NCI-H345 (cell line): ENCODE measurements at places on chromosomes 6 and 20.
A peak's percentile ranks its signal among the peaks of the same experiment; 100 is the strongest.

GRCh38 chr6:165092881-165093595 lies 216.4 kb downstream of the C6orf118 start:
- DNase-seq, result no peak

DNA sequence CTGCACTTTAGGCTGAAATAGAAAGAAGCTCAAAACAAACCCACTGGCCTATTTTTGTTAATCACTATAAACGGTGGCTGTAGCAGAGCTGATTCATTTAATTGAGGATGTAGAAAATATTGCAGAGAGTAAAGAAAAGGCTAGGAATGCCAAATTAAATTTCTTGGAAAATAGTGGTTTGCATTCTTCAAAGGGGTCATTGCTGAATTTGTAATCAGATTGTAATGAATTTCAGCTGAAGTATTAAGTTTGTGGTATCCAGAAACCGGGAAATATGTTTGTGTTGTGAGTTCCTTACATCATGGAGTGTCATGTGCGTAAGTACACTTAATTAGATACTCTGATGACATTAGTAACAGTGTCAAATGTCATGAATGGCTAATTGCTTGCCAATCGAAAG lies 203.0 kb downstream of the SAMD5 start:
- no peak for DNase-seq

DNA sequence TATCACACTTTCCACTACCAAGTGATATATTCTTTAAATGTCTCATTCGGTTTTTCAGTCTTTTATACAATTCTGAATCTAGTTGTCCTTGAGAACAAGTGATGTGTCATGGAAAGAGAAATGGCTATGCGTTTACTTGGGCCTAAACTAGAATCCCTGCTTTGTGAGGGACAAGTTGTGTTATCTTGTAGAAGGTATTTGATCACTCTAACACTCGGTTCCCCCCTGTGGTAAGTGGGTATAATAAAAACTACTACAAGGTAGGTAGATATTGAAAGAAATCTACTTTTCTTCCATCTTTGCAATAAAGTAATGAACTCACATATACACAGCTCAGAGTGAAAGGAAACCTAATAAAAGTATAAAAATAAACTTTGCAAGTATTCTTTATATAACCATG lies 108.9 kb downstream of the MANEA start:
- DNase-seq, result no peak

GRCh38 chr20:38278131-38278530 lies 17.6 kb upstream of the KIAA1755 start:
- DNase-seq, result no peak

DNA sequence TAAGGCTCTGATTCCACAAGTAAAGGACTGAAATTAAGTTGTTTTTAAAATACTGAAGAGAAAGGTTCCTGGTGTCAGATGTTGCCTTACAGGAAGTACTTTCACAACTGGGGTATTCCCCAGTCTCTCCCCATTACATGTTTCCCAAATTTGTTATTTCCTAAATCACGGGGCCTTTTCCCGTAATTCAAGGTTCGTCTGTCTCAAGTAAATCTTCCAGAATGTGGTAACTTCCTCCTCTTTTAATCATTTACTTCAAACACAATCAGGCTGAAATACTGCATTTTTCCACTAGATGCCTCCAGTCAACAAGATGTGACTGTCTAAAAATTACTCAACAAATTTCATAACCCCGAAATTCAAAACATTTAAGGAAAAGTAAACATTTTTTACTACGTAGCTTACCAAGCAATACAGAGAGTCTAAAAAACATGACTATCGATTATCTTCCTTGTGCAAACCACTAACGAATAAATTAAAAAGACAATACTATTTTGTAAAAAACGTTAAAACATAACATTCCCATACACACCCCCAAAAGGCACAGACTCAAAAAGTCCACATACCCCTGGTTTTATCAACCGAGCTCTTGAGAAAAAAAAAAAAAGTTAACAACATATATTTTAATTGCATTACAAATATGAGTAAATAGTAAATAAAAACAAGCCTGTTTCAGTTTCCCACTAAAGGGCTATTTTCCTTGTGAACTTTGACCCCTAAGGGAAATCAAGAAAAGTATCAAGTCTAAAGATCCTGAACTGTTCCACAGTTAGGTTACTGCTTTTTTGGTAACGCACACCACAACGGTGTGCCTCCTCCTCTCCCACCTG lies 1.7 kb downstream of the SOD2 start:
- peak; percentile 8 for DNase-seq

DNA sequence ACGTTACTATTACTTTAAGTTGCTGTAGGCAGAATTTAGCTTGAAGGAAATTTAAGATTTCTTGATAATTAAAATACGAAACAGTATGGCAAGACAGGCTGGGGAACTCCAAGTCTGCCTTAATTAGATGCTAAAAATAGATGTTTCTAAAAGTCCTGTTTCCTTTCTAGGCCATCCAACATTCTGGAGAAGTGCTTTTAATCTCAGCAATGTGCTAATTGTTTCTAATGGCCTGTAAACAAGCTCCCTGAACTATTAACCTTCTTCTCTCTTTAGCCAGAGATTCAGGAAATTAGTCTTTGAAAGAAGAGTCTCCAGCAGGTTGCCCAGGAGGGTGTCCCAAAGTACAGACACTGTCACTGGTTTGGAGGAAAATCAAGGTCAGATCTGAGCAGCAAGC lies 677.3 kb upstream of the AGPAT4 start:
- DNase-seq, result no peak

DNA sequence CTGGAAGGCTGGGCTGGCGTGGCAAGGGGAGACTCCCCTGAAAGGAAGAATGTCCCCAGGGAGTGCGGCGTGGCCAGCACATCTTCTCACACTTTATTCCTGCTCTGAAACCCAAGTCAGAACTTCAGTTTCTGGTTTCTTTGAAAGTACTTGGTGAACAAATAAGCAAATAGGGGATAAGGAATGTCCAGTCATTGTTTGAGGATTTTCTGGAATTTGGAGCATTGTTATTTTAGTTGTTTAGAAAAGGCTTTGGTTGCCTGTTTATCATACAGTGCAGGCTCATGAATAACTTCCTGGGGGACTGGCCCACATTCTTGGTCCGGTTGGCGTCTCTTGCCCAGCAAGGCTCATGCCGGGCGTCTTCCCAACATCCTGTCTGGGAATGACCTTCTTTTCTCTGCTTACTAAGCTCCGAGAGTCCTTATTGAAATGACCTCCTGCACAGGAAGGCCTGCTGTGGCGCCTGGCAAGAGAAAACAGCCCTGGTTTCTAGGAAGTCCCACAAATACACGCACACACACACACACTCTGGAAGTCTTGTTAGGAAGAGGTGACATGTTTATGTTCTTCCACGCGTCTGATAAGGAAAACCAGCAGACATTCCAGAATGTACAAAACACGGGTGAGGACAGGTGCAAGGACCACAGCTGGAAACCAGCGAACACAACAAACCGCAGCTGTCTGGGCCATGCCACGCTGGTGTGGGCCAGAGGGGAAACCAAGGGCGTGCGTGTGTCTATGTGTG lies 71.9 kb downstream of the TMEM170B start:
- no peak for DNase-seq

DNA sequence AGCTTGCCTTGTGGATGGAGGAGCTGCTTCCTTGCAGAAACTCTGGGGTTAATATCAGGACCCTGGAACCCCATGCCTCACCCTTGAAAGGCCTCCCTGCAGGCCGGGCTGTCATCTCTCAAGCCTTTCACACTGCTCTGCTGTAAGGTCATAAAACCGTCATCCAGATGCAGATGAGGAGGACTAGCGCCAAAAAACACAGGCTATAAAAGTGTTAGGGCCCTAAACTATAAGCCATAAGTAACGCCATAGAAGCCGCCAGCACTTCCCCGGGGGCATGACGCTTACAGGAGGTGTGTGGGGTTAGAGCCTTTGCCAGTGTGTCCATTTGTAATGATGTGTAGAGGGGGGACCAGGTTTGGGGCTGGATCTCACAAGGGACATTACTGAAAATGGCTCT lies 47.6 kb downstream of the CDH4 start:
- DNase-seq, result no peak

GRCh38 chr6:31614684-31615578 lies at the start of gene AIF1:
Gene AIF1, plus strand, starts transcription at chr6:31615234. Its CDS starts 96 bp downstream, at chr6:31615330.
- DNase-seq, result no peak

DNA sequence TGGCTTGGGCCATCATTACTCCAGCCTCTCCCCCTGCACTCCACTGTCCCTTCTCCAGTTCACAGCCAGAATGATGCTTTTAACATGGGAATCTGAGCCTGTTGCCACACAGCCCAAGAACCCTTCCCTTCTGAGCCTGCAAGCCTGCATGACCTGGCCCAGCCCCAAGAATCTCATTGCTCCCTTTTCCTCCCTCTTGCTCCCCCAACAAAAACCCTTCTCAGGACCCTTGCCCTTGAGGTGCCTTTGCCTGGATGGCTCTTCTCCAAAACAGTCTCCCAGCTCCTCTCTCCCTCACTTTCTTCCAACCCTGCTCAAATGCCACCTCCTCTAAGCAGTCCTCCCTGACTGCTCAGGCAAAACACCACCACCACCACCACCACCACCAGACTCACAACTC lies 157.2 kb downstream of the ANKRD60 start:
- DNase-seq, result no peak

DNA sequence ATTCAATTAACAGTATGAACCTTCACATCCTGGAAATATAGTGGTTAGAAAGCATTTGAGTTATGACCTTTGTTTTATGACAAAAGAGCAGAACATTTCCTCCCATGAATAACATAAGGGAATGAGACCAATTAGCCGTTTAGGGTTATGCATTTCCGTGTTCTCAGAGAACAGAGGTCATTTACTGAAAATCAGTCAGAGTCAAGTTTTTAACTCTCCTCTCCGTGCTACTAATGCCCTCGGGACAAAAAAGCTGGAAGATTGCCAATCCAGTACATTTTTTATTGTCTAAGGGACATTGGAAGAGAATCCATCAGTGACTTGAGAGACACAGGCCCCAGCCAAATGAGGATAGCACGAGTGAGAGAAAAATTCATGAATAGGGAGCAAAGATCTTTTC lies 632.7 kb downstream of the RFPL4B start:
- peak; percentile 74 for DNase-seq

DNA sequence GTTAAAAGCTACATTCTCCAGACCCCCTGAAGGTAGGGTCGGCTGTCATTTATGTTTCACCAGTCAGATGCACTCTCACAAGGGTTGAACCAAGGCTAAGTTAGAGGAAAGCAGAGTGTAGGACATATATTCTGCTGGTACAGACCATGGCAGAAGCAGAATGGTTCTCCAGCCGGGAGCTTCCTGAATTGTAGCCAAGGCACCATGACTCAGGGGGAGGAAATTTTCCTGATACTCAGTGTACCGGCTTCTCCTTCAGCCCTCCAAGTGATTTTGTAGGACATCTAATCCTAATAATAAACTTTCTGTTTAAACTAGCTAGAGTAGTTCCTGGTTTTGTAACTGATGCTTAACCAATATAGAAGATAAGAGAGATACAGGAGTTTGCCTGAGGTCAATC lies 14.2 kb upstream of the SLPI start:
- no peak for DNase-seq

DNA sequence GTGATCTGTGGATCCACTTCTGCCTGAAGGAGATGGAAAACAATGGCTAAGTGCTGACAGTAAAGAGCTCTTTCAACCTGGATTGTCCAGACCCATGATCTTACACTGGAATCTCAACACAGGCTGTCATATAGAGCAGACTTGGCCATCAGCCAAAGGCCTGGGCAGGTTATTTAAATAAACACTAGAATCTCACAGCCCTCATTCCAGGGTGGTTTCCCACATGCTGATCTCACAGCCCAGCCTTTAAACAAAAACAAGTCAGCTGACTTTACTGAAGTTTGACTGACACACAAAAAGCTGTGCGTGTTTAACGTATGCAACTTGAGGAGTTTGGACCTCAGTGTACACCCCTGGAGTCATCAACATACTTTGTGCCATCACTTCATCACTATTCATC lies 28.4 kb downstream of the SYNDIG1 start:
- peak; percentile 95 for DNase-seq

DNA sequence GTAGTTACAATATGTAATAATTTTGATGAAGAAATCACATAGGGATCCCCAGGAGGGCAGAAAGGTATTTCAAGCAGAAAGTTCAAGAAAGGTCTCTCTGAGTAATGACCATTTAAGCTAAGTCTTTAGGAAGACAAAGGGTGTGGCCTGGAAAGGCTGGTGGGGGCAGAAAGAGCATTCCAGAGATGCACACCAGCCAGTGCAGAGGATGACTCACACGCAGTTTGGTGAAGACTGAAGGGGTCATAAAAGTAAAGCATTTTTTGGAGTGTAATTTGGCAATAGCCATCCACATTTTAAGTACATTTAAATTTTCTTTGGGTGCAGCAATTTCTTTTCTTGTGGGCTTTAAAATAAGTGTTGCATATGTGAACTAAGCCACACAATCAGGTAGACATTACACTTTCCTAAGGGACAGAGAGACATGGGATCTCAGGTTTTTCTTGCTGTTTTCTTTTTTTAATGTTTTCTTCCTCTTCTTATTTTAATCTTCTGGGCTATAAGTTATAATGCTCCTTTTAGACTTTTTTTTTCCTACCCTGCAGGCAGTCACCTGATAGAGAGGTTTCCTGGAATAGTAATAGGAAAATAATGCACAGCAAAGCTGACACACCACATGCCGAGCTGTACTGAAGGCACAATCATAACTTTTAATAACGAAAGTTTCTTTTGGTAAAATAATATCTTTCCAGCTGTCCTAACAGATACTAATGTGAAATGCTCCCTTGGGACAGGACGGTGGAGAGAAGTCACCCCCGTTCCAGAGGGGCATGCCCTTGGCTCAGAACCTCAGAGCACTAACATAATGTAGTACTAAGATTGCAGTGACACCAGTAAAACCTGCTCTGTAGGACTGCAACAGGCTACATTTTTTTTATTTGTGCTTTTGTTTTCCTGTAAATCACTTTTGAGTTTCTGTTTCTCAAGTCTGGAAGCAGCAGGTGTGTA lies 49.6 kb upstream of the PTPRK start:
- DNase-seq, result no peak

DNA sequence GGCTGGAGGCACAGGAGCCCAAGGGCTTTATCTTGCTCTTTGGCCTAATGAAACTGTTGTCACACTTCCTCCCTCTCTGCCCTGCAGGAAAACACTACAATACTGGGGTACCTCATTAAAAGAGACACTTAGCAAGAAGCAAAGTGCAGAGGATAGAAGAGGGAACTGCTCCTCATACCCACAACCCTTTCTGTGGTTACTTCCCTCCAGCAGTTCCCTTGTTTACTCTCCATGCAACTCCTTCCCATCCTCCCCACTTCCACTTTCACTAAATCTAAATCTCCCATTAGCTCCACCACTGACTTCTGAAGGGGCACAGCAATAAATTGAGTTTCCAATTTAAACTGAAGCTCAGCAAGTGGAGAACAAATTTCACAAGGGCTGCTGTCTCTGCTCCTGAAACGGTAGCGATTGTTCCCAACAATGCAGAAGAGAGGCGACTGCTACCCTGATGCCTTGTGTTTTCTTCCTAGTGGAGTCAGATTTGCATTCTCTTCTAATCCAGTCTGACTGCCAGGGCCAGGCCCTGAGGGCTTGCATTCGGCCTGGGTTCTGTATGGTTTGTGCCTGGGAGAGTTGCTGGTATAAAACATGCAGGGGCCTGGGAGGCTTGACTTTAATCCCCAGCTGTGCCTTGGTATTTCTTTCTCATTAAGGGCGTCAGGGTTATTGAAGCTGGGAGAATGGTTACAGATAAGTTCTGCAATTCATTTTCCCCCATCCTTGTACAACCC lies 454.7 kb downstream of the TFAP2B start:
- no peak for DNase-seq
